ENCODE measurements at places on chromosomes 1 and 21.

- peak; percentile 44 for DNase-seq
These were observed 2.7 kb upstream of the KCNJ9 start for GRCh38 chr1:160078512-160079195.

- DNase-seq, result no peak
These were observed 271.3 kb downstream of the NPHP4 start for GRCh38 chr1:5720936-5721335.

GRCh38 chr1:86646256-86646655, 58.1 kb upstream of the SH3GLB1 start:
- no peak for DNase-seq

DNA sequence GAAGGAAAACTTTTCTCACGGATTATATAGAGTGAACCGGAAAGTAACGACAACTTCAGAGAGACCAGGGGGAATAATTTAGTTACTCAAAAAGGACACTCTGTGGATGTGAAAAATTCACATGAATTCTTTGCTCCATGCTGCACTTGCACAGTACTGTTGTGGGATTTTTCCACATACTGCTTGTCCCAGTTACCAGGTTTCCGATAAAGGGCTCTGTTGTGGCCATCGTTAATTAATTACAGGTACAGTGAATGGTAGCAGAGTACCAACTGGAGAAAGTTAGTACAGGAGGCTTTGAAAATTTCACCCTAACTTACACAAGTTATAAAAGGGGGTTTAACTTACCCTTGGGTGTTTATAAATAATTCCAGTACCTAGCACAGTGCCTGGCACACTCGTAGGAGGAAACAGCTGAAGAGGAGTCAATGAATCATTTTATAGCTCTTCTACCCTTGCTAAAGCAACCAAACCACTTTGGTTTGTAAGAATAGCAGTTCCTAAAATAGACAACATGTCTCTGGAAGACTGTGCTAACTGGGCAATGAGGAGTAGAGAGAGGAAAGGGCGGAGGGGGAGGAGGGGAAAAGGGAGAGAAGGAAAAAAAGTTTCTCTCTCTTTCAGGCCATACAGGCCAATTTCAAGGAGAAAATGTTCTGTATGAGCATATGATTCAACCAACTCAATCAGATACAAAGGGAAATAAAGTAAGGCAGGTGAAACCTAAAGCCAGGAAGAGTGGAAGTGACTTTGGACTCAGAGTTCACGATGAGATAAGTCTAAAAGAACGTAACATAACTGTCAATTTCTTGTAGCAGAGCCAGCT, 98.3 kb upstream of the MAGI3 start:
- no peak for DNase-seq

GRCh38 chr1:41598325-41598724, 113.8 kb upstream of the EDN2 start:
- DNase-seq, result no peak
